ENCODE measurements at places on chromosomes 4 and X. TPM values are rescaled to one million over a fixed set of nuclear protein-coding genes. Genes with fewer than 3 reads are reported as not detected.

RTL5 gene
- 1.6 TPM for total RNA-seq

PCSK1N gene
- total RNA-seq = 0.09 TPM

GLRA2 gene
- not detected for total RNA-seq

SOWAHB gene
- not detected for total RNA-seq

AP1AR gene
- 23.6 TPM for total RNA-seq

GABRE gene
- 58.4 TPM for total RNA-seq

FAM13A gene
- total RNA-seq = 23.8 TPM

HTN3 gene
- total RNA-seq = not detected

FAM9C gene
- under 0.01 TPM for total RNA-seq
